ENCODE measurements at places on chromosomes 12 and 14.

DNA sequence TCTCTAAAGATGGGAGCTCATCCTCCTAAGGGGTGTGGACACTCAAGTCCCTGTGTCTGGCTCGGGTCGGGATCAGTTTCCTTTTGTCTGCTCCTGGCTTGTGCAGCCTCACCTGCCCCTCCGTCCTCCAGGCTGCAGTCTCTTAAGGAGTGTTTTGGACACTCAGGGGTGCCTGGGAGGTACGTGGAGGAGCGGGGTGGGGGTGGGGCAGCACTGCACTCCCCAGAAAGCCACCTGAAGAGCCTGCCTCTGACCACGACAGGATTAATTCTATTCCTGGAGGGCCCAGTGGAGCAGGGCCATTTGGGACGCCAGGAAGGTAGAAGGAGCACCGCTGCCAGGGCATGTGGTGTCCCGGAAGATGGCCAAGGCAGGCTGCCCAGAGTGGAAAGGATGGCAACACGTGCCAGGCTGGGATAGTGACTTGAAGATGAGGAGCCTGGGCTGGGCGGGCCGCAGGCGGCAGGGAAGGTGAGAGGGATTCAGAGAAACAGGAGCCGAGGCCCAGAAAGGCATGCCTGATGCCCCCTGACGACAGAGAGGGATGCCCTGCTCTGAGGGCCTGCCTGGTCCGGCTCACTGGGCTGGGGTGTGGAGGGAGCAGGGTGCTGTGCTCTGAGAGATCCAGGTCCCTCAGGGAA is 14.8 kb upstream of the LRTM2 start:
- DNase-seq = no peak

- no peak for DNase-seq
Observed at GRCh38 chr12:57119294-57120085, 8.3 kb upstream of the STAT6 start.

GRCh38 chr12:131592972-131593371 is 117.9 kb upstream of the SFSWAP start:
- no peak for DNase-seq

DNA sequence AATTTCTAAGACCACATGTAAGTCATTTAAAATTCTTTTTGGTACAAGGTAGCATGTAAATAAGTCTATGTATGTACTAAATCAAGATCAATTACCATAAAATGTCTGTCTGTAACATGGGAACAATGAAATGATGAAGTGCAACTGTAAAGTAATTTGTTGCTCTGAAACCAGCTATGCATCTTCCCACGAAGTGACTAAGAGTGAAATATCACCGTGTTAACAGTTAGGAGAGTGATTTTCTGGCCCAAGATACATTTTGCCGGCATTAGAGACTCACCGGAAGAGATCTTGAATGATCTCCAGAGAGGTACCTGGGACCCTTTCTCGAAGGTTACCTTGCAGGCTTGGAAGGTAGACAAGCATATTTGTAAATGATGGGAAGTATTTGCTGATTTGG is 105.8 kb downstream of the SAMD4A start:
- no peak for DNase-seq

GRCh38 chr12:68342966-68343365 is 10.8 kb upstream of the MDM1 start:
- DNase-seq = no peak

Measured in stimulated activated CD8-positive, alpha-beta memory T cell treated with anti-CD3 and anti-CD28 coated beads, Interleukin-4, amount 100 ng/mL, for 1 hour (primary cell).